Mesendoderm (in vitro differentiated cells): ENCODE measurements at places on chromosomes 16 and 17.

- DNase-seq: no peak
Observed at GRCh38 chr16:52603015-52603414, 56.1 kb upstream of the TOX3 start.

DNA sequence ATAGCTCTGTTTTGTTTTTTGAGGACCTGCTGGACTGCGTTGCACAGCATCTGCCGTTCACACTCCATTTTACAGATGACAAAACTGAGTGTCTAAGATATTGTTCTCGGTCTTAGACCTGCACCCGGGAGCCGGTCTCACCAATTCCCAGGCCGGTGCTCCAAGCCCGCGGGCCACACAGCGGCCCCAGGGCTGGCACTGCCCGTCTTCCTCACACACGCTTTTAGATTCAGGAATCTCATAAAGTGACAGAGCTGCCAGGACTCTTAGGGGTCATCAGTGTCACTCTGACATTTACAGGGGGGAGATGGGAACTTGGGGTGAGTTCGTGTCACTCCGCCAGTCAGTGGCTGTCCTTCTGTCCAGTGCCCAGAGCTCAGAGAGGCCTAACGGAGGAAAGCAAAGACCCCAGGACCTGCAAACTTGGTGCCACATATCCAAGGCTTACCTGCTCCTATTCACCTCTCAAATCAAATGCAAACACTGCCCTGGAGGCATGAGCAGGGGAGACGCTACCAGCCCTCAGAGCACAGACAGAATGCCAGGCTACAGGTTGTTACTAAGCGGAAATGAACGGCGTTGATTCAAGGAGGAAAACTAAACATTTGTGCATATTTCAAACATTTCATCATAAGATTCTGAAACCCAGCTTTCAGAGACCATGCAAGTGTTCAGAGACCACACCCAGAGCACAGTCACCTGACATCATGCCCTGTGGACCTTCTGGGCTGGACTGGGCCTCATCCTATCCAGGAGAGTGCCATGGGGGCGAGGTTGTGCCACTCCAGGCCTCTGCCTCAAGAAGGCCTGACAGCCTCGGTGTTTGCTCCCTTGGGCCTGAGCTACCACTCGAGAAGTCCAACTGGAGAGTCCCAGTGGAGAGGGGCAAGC, 29.5 kb downstream of the TNFRSF13B start:
- DNase-seq: no peak

GRCh38 chr16:87844809-87845208, 24.5 kb downstream of the SLC7A5 start:
- DNase-seq: no peak

DNA sequence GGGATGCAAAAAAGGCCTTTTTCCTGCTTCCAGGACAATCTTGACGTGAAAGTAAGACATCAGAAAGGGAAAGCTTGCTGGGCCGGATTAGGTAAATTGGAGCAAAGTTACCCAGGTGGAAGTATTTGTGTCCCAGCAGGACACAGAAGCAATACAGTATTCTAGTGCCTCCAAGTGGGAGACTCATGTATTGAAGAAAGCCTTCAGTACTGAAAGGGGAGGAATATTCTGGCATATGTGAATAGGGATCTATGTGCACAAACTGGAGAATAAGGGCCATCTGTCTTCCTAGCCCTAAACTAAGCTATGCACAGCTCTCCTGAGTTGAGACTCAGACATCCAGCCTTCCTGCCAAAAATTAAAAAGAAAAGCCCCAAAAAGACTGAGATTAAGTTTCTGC, 327.3 kb upstream of the CDH8 start:
- DNase-seq: peak; percentile 78

- DNase-seq: peak; percentile 51
Observed at GRCh38 chr17:81665205-81666091, 957 bp downstream of the OXLD1 start.

DNA sequence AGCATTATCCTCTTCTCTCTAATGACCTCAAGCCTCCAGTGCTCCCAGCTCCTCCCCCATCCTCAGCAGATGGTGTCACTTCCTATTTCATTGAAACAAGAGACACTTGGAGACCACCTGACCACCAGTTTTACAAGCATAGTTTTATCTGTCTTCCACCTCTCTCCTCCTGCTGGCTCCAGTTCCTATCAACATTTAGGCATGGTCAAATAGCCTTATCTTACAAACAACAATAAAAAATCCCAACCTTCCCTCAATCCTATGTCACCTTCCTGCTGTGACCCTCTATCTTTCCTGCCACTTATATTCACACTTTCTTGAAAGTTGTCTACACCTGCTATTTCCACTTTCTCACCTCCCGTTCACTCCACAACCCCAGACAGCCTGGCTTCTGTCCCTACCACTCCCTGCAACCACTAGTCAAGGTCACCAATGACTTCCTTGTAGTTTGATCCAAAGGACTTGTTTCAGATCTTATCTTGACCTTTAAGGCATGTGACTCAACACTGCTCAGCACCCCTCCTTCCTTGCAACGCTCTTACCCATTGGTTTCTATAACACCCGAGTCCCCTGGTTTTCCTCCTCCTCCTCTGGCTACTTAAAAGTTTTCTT, 4.3 kb upstream of the NTN1 start:
- peak; percentile 98 for DNase-seq

DNA sequence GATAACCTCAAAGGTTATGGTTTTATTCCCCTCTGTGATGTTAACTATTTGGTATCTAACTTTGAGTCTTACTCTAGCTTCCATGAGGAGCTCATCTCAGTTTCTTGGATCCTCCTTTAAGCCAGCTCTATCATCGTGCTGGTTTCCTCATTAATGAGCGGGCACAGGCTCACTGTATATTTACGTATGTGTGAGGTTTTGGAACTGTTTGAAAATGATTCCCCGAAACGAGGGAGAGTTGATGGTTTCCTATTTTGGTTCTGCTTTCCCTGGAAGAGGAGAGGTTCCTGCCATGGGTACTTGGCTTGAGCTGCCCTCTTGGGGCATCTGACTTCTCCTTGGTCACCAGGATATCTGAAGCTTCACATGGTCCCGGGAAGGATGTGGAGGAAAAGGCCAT, 32.7 kb upstream of the PIK3R6 start:
- DNase-seq: no peak

GRCh38 chr16:85675251-85675874, 13.4 kb downstream of the GINS2 start:
- DNase-seq: no peak

GRCh38 chr17:38898291-38898679, 27.1 kb upstream of the LASP1NB start:
- DNase-seq: no peak

DNA sequence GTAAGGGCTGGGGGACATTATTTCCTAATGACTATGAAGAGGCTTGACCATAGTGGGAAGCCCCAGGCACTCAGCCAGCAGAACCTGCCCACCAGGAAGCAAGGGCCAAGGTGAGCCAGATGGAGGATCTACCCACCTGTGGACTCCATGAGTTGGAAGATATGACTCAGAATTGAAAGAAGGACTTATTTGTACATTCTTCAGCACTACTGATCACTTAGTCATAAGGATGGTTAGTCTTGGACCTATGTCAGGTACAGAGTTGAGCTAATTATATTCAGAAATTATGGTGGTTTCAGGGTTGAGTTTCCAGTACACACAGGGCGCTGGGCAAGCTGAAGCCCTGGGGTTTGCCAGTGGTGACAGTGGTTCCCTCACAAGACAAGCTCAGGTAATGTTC, 24.0 kb upstream of the GRIN2A start:
- no peak for DNase-seq

DNA sequence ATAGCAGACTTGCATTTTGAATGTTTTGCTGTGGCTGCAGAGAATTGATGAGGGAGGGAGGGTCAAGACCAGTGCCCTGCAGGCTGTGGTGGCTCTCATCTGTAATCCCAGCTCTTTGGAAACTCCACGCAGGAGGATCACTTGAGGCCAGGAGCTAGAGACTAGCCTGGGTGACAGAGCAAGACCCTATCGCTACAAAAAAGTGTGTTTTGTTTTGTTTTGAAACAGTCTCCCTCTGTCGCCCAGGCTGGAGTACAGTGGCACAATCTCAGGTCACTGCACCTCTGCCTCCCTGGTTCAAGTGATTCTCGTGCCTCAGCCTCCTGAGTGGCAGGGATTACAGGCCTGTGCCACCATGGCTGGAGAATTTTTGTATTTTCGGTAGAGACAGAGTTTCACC, 1.9 kb upstream of the UBE2G1 start:
- no peak for DNase-seq

DNA sequence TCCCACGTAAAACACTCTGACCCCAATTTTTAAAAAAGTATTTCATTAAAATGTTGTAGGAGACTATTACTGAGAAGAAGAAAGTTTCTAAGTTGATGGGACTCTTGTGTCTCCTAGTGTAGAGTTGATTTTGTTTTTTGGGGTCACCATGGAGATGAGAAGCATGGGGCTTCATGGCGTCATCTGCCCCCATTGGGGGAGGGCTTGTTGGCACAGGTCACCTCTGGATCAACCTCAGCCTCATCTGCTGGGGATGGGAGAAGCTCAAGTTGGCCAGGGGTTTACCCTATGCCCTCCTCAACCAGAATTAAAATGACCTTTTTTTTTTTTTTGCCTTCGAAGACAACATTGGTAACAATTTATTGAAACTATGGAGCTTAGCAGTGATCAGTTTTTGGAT, 28.3 kb downstream of the MSI2 start:
- DNase-seq: no peak

DNA sequence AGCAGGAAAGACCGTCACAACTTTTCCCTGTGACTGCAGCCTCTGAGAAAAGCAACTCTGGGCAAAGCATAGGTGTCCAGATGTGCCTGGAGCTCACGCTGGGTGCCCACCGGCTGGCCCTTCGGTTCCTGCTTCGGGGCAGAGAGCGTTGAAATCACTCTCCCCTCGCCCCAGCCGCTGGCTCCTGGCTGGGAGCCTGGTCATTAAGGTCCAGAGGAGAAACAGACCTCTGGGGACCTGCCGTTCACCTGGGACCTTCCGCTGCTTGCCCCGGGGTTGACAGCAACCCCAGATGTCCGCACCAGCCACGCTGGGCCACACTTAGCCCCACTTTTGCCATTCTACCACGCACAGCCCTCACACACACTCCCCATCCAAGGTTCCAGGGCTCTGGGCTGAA, 13.1 kb downstream of the MRM3 start:
- DNase-seq: no peak

DNA sequence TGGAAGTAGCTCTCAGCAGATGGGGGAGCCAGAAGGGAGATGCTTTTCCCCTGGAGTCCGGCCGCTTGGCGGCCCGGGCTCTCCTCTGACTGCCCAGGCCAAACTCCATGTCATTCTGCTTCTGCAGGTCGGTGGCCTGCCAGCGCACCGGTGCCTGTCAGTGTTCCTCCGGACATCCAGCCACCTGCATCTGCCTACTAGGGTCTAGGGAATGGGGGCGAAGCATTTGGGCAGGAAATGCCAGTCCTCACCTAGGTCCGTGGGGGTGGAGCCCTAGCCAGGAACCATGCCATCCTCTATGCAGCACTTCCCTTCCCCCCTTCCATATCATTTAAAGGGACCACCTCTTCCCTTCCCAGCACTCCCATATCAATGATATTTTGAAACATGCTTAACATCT, 34.2 kb downstream of the GJC1 start:
- DNase-seq: no peak

GRCh38 chr16:73215678-73216377, 167.9 kb upstream of the ZFHX3 start:
- DNase-seq: no peak

DNA sequence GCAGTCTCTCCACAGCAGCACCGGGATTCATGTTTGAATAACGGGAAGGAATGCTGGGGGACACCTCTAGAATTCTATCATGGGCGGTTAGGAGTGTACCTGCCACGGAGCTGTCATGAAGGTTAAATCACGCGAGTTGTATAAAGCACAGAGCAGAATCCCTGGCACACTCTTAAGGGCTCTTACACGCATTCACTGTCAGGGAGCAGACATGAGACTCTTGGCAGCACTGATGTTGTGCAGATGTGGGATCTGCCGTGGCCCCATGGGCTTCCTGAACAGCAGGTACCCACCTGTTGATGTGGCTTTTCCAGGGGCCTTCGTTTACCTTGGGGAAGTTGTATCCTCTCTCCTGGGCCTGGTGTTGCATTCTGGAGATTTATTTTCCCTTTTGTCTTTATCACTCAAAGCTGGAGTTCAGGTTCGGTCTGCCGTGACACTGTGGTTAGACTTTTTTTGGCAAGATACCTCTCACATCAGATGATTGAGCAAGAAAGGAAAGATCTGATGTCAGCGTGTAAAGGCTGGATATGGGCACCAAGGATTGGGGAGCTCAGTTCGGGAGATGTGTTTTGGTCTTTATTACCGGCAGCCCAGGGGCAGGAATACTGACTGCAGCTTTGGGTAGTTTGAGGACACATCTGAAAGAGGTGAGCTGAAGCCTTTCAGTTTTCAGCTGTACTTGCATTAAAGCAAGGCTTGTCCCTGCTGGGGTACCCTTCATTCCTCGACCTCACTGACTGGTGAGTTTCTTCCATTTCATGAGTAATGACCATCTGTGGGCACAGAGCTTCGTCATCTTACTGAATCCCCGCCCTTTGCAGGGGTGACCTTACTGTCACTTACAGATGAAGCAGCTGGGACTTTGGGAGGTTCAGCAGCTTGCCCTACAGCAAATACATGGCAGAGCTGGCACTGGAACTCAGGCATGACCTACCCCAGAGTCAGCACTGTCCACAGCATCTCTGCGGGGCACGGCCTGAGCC, 19.3 kb downstream of the KNOP1 start:
- no peak for DNase-seq

DNA sequence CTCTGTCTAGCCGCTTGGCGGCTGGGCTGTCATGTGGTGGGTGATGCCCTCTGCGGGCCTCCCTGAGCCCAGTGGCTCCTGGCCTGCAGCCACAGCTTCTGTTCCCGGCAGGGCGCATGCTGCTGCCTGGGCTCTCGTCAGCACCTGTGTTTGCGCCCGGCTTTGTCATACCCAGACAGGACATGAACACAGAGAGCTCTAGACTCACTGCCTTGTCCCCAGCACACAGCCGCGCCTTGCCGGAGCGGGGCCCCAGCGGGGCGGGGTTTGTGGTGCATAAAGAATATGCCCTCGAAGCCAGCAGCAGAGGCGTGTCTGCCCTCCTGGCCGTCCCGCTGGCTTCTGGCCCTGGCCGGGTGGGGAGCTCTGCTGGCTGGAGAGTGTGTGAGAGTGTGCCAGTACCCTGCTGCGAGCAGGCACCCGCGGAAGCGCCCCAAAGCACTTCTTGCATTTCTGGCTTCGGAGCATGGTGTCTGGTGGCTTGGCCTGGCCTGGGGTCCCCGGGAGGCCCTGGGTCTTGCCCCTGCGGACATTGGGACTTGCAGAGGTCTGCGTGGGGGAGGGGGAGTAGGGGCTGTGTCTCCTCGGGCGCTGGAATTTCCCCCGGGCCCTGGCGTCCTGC, 14.4 kb downstream of the ASPSCR1 start:
- no peak for DNase-seq

DNA sequence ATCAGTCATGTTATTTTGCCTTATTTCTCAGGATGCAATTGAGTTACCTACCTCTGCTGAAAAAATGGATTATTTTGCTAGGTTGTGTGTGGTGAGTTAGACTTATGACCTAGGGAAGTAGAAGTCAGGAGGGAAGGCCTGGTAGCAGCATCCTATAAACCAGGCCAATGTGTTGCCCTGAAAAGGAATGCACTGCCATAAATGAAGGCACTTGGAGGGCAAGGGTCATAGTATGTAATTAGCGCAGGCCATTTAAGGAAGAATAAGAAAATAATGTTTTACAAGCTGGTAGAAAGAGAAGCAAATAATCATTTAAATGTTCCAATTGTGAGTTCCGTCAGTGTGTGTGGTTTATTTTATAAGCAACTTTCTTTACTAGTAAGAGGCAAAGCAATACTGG, 698.8 kb downstream of the KCNJ2 start:
- no peak for DNase-seq

- no peak for DNase-seq
Observed at GRCh38 chr16:35154627-35155026, 1695.2 kb downstream of the TP53TG3F start.

GRCh38 chr16:17024514-17024913, 446.2 kb downstream of the XYLT1 start:
- DNase-seq: no peak
